ENCODE measurements at places on chromosomes 1 and 21.

DNA sequence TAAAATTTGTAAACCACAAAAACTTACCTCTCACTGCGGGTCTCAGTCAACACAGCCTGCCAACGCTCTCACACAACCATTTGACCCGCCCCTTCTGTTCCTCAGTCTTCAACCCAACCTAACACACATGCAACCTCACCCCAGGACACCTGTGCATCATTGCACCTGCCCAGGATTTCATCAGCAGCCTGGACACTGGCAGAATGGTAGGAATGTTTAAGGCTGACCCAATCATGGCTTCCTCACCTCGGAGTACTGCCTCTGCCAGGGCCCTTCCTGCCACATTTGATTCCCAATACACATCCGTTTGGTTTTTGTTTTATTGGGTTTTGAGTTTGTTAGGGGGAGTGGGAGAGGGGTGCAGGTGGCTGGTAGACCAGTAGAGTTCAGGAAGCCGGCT is 40.7 kb downstream of the TOMM20 start:
- no peak for DNase-seq

DNA sequence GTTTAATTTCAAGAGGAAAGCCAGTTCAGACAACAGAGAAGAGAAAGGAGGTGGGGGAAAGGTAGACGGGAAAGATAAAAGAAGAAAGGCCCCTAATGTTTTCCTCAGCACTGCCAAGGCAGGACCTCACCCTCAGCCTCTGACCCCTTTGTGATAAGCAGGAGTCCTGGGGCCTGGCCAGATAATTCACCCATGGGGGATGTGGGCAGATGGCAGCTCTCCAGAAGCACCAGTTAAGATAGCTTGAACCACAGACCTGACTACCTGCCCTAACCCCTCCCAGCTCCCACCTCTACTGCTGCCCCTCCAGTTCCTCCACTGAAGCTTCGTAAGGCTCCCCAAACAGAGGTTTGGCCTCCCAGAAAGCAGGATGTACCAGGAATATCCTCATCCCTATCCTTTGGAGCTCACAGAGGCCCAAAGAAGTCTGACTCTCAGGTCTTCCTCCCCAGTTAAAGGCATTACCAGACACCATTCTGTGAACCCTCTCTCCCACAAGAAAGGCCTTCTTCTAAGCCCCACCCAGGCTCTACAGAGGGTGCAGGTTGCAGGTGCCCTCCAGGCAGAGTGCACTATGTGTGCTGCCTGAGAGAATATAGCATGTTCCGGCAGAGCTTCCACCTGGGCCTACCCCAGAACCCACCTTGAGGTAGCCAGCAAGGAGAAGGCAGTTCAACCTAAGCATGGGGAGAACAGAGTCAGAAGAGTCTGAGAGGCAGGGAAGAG is 9.2 kb upstream of the SNAPIN start:
- no peak for DNase-seq

DNA sequence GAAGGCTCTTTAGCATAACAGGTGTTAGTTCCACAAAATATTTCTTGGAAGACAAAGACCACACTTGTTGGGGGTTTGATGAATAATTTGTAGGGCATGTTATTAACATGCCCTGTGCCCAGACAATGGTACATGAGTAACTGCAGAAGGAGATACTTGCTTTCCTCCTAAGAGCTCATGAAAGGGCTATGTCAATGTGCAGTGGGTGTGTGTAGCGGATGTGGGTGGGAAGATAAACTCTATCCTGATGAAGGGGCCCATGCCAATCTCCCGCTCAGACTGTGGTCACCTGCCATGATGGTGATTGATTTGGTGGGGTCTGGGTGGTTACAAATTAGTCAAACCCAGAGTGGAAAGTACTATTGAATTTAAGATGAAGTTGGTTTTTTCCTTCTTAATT is 69.8 kb upstream of the DNAH14 start:
- no peak for DNase-seq

DNA sequence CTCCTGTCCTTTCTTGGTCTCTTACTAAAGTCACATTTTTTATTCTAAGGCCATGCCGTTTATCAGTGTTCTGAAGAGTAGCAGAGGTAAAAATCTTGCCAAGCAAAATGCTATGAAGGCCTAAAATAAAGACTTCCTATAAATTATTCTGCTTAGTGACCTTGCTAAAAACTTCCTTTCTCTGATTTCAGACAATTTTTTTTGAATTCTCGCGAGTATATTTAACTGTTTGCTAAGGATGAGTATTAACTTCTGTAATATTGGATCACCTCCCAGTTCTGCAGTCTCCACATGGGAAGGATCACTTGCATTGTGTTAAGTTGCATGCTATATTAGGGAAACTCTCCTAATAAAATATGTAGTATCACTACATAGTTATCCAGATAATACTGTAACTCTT is 123.4 kb upstream of the SNX7 start:
- no peak for DNase-seq

DNA sequence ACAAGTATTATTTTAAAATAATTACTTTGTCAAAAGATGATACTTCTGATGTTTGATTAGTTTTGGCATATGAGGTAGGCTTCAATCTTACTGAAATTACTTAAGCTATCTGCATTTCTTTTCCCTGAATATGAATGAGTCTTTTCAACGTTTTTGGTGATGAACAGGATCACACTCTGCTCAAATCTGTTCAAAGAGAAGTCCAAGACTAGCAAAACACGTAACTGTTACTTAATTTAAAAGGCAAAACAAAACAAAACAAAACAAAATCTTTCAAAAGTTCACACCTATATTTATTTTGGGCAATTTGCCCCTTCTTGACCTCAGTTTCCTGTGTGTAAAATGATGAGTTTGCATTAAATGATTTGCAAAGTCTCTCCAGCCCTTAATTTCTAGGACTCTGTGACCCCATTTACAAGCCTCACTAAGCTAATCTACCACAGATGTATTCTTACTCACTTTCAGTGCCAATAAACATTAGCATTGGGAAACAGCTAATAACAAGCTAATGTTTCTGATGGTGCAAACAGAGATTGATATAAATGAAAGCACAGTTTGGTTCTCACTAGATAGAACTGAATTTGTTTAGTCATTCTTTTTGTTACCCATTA is 865.4 kb downstream of the LTN1 start:
- no peak for DNase-seq
